ENCODE measurements at places on chromosomes 7 and 10.

DNA sequence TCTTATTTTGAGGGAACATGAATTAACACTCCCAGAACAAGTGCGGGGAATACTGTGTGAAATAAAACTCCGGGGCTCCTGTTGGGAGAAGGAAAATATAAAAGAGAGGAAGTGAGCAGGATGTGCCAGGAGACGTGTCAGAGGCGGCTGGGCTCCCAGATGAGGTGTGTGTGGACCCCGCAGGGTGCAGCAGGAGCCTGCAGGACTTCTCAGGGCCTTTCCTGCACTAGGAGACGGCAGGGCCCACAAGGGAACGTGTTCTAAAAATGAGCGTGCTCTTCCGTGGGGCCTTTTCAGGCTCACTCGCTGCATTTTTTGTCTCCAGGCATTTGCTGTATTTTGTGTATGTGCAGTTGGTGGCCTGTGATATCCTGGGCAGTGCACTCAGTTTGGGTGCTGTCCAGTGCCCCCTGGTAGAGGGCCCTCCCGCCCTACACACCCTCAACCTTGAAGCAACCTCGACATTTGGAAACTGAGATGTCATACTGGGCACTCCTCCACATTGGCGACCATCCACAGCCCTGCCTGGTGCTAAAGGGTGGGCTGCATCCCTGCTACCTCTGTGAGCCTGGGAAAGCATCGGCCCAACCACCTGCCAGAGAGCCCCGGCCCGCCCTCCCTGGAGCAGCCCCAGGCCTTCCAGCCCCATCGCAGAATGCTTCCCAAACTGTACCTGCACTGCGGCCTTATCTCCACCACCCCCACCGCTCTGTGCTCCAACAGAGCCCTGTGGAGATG, 35.2 kb upstream of the EN2 start:
- ATAC-seq: no peak

GRCh38 chr7:46486256-46487206, 565.5 kb upstream of the IGFBP3 start:
- ATAC-seq: peak; percentile 87

GRCh38 chr7:70360557-70360956, 762.3 kb downstream of the AUTS2 start:
- ATAC-seq: no peak

GRCh38 chr10:133267293-133267692, 9.4 kb downstream of the ADAM8 start:
- no peak for ATAC-seq

GRCh38 chr7:117600911-117601310, 121.1 kb downstream of the CFTR start:
- no peak for ATAC-seq

Data from esophagus mucosa (tissue), 1 donor.